ENCODE measurements at places on chromosomes 1 and 21. TPM values are rescaled to one million over a fixed set of nuclear protein-coding genes. Genes with fewer than 3 reads are reported as not detected.

Gene C1QC
- total RNA-seq, result 0.52 TPM

Gene TNFAIP8L2
- total RNA-seq, result 4.6 TPM

Gene MAB21L3
- under 0.01 TPM for total RNA-seq

Gene PTPN7
- 51.7 TPM for total RNA-seq

Measured in mononuclear cell (primary cell).